Uterine smooth muscle cell (primary cell): ENCODE measurements at places on chromosomes 16 and 17. TPM values are rescaled to one million over a fixed set of nuclear protein-coding genes. Genes with fewer than 3 reads are reported as not detected.

The SLC25A10 gene
- total RNA-seq = 11.0 and 31.7 TPM in 2 replicates

The ANKRD40CL gene
- not detected in 2 replicates for total RNA-seq

The SLC13A2 gene
- total RNA-seq = not detected in 2 replicates

The NME2 gene
- total RNA-seq = 617 and 737 TPM in 2 replicates

The WFIKKN2 gene
- total RNA-seq = under 0.01 and 0.12 TPM in 2 replicates

The TBC1D3E gene
- 0.11 TPM in 1 of 2 replicates, not detected in the other for total RNA-seq
